NB4 (cell line): ENCODE measurements at places on chromosomes 12 and 14.

DNA sequence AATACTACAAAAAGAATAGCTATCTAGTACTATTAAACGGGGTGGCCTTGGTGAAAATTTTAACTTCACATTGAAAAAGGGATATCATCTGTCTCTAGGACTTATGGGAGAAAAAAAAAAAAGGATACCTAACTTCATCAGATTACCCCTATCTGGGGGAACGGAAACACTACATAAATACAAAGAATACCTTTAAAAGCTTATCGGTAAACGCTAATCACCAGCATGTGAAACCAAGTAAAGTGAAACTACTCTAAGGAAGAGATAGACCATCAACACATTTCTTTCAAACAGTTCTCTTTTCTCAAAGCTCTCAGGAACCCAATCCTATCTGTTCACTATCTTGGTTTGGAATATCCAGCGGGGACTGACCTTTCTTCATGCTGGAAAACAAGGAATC, 3.5 kb downstream of the KICS2 start:
- no peak for DNase-seq

- no peak for DNase-seq
These were observed 96.1 kb downstream of the DAD1 start for GRCh38 chr14:22492622-22493542.

- no peak for DNase-seq
These were observed 59.0 kb downstream of the MDM2 start for GRCh38 chr12:68866950-68867349.

DNA sequence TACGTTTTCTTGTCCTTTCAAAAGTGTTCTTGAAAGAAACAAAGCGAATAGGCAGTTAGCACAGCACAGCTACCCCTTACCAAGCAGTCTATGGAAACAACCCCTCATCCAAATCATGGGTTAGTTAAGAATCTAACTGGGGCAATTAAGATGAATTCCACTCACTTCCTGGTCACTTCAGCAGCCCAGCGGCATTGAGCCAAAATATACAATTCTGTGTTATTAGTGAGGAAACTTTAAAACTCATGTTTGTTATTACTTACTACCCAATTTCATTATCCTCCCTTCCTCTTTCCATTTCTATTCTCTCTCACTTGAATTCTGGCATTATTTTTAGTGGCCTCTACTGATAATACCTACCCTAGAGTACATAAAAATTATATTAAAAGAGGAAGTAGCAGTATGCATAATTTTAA, 121.4 kb downstream of the PPHLN1 start:
- DNase-seq = no peak

DNA sequence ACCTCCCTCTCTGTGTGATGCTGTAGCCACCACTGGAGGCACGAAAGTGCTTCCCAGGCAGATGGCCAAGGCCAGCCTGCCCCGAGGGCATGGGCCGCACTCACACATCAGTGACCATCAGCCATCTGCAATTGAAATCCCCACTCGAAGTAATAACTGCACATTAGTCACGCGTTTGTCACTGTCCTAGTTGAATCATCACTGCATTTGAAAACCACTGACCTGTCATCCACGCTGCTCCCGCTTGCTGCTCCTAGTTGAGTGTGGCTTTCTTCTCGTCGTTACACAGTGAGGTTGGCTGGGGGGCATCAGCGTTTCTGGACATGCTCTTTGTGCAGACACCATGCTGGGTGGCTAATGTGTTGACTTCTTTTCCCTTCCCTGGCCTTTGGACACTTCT, 176.1 kb downstream of the ADGRD1 start:
- no peak for DNase-seq

- DNase-seq = no peak
These were observed 48.3 kb upstream of the PARP11 start for GRCh38 chr12:3921526-3921925.

DNA sequence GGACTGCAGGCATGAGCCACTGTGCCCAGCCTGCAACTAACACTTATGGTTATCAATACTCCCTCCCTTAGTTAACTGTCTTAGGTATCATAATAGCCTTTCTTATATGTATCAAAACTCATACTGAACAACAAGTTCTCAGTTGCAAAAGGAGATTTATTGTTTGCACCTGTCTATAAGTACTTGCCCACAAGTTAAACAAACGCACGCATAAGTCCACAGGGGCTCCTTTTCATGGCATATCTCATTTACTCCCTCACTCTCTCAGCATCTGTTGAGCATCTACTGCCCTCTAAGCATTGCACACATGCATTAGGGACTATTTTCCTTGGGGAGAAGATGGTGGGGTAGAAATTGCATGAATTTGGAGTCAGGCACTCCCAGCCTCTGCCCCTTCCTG, 46.7 kb upstream of the CORO1C start:
- DNase-seq = no peak

DNA sequence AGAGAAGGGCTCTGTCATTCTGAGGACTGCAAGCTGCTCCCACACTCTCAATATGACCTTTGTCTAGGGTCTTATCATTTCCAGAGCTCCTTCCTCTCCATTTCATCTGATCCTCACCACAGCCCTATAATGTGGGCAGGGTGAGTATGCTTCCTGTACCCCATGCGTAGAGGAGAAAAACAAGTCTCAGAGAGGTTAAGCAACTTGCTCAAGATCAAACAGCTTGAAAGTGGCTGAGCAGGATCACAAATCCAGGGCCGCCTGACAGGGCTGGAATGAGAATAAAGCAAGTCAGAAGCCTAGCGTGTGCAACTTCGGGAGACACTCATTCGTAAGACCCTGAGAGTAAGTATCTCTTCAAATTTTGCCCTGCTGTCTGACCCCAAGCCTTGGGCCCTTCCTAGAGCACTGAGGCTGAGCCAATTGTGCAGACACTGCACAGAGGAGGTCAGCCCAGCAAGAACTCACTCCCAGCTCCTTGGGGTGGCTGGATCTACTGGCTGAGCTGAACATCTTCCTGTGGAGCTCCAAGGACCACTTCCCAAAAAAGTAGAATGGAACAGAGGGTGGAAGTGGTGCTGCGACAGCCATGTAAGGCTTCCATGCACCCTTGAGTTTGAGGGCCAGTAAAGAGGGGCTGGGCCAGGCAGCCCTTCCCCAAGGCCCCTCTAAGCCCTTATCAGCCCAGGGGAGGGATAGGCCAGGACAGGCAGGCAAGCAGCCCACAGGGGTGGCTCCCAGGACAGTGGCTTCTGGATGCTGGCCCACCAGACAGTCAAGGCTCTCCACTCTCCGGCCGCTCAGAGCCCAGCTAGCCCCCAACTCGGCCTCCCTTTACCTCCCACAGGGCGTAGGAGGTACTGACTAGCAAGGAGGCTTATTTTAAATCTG, 10.5 kb downstream of the ZFP36L1 start:
- no peak for DNase-seq

- no peak for DNase-seq
These were observed 905.6 kb downstream of the BCL11B start for GRCh38 chr14:98366429-98366828.

DNA sequence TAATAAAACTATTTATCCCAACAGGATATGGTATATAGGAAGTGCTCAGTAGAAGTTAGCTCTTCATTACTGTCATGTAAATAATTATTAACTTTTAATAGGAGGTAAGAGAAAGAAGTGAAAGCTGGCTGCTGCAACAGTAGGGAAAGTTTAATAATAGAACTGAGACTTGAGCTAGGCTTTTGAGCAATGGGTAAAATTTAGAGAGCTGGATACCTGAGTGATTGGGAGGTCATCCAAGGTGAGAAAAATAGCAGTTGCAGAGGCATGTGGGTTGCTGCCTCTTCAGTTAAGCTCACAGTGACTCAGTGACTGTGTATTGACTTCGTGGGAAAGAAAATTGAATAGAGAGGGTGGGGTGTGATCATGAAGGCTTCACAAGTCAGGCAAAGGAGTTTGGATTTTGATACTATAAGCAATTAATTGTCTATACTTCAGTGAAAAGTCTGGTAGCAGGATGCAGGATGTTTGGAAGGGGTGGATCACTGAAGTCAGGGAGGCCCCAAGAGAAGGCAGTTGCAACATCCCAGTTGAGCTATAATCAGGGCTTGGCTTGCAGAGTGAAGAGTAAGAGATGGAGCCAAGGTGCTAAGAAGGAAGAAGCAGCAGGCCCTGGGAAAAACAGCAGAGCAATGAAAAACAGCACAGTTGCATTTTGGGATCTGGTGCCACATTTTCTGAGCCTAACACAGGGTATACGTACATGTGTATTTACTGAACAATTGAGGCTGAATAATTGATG, 172.0 kb upstream of the FRMD6 start:
- DNase-seq = no peak

GRCh38 chr12:57846285-57846576, 298 bp downstream of the CTDSP2 start:
- peak; percentile 70 for DNase-seq

GRCh38 chr12:19215115-19215514, 85.6 kb downstream of the PLEKHA5 start:
- no peak for DNase-seq

DNA sequence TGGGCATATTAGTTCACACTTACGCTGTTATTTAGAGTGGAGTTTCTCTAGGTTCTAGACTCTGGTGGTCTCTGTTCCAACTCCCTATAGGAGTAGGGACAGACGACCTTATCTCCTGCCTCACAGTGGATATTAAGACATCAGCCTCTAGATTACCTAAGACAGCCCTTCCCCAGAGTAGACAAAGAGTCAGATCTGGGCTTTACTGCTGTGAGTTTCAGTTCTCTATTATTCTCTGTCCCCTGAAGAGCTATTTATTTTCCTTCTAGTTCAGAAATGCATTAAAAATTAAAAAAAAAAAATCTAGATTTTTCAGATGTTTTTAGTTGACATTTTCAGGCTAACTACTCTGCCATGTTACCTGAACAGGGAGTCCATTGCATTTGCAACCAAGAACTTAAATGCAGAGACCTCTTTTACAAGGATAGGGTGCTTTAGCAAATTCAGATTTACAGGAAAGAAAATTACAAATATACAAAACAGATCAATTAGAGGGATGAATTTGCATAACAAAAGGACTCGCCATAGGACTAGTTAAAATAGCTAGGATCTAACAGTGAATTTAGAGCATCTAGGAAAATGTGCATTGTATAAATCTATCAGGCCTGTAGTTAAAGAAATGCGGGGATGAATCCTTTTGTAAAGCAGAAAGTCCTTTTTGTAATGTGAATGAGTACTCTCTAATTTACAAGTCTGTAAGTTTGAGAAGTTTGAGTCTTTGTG, 381.4 kb downstream of the APAF1 start:
- no peak for DNase-seq

- no peak for DNase-seq
These were observed 88.1 kb downstream of the ITPR2 start for GRCh38 chr12:26744697-26745440.

- no peak for DNase-seq
These were observed 35.8 kb downstream of the SLC6A12 start for GRCh38 chr12:177980-178828.

DNA sequence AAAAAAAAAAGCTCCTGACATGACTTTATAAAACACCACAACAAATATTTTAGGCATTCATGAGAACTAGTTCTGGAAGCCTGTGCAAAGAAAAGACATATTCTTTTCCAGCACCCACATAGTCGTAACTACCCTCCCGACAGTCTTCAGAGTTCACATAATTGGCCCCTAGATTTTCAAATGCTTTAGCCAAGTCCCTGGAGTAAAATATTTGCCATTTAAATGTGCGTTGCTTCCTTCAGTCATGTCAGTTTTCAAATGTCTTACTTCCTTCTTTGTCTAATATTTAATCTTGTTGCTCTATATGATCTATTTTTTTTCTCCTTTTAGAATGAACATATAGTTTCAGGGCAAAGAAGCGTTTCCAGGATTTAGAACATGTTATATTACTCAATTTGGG, 66.8 kb upstream of the KRAS start:
- DNase-seq = no peak

GRCh38 chr12:91072931-91073330, 15.1 kb upstream of the KERA start:
- DNase-seq = no peak

DNA sequence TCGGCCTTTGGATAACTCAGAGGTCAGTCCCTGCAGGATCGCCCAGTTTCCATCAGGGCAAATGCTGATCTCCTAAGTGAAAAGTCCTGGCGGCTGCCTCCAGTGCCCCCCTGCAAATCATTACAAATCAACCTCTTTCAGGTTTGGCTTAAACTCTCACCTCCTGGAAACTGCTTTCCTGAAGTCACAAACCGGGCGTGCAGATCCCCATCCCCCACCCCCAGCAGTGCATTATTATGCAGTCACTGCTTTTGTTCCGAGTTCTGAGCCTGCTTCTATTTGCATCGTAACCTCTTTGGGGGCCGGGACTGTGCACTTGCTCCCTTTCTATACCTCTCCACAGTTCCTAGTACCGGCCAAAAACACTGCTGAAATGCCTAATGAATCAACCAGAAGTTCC, at the start of gene USP44:
USP44 (minus strand) TSS at position 172 of the 400 bp plus-strand sequence. CDS start 17,220 bp downstream, outside the sequence.
- no peak for DNase-seq

- peak; percentile 83 for DNase-seq
These were observed 4.3 kb upstream of the LRTM2 start for GRCh38 chr12:1815814-1816729.
